ENCODE measurements at places on chromosomes 4 and X.

- DNase-seq = no peak
These were observed 16.6 kb downstream of the TMEM255A start for GRCh38 chrX:120294651-120295050.

DNA sequence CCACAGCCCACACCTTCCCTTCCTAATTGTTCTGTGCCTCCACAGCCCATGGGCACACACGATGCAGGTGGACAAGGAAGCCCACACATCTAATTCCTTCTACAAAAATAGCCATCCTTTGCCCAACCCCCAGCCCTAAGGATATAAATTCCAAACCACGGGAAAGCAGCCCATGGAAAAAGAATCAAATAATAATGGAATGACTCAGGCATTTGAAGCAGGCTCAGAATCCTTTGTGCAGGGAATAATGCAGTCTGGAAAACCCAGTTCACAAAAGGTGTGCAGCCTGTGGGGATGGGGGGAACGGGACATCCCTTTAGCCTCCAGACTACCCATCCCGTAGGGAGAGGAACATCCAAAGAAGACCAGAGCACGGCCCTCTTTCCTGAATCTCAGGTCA lies 342.3 kb upstream of the GALNT7 start:
- DNase-seq = no peak

GRCh38 chr4:122010610-122011009 lies 58.8 kb upstream of the TRPC3 start:
- DNase-seq = no peak

DNA sequence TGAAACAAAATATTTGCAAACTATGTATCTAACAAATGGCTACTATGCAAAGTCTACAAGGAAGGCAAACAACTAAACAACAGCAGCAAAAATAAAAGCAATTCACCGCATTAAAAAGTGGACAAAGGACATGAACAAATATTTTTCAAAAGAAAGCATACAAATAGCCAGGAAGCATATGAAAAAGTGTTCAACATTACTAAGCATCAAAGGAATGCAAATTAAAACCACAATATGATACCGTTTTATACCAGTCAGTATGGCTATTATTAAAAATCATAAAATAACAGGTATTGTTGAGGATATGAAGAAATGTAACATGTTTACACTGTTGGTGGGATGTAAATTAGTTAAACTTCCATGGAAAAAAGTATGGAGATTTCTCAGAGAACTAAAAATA lies 1106.7 kb downstream of the PDHA2 start:
- no peak for DNase-seq

GRCh38 chr4:99886146-99886545 lies 8.1 kb downstream of the LAMTOR3 start:
- DNase-seq = no peak

DNA sequence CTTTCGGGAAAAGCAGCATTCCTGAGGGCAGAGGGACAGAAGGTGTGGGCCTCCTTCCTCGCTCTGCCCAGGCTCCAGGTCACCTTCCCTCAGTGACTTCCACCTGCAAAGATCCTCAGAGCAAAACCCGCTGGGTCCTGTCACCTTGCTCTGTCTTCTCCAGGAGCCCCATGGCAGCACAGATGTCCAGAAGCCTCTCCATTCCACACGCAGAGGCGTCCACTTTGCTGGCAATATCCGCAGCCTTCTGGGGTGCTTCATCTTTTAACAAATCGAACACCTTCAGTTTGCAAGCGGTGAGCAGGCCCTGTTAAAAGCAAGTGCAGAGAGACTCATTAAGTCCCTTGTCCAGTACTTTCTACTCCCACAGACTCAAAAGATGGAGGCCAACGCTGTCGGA lies 27.3 kb downstream of the ASMTL start:
- no peak for DNase-seq

- no peak for DNase-seq
These were observed 39.0 kb downstream of the JADE1 start for GRCh38 chr4:128848461-128848860.

GRCh38 chrX:10166731-10167151 lies 10.0 kb downstream of the CLCN4 start:
- DNase-seq = peak; percentile 72

GRCh38 chr4:55008166-55009056 lies 117.0 kb downstream of the KDR start:
- DNase-seq = no peak

- DNase-seq = peak; percentile 34
These were observed 1.1 kb upstream of the EDNRA start for GRCh38 chr4:147479786-147480185.

DNA sequence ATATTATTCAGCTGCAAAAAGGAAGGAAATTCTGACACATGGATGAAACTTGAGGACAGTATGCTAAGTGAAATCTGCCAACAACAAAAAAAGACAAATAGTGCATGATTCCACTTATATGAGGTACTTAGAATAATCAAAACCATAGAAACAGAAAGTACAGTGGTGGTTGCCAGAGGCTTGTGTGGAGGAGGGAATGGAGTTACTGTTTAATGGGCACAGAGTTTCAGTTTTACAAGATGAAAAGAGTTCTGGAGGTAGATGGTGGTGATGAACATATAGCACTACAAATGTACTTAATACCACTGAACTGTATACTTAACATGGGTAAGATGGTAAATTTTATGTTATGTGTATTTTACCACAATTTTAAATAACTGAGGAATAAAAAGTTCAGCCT lies 212.0 kb upstream of the KLF3 start:
- no peak for DNase-seq

All from tongue (tissue), 3 donors.